ENCODE measurements at places on chromosomes 2 and 18.

DNA sequence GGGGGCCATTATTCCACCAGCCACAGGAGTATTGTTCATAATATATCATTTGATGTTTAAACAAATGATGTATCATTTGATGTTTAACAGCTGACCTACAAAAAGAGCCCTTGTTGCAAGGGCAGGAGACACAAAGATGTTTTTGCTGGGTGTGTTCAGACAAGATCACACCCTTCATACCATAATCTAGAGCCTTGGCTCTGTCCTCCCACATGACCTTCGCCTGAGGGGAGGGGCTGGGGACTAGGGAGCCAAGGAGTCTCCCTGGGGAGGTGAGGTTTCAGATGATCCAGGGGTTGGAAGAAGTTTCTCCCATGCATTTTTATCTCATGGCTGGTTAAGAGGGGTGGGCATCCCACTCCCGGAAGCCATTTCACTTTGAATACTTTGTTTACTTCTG is 33.5 kb downstream of the CDC42EP3 start:
- no peak for DNase-seq

GRCh38 chr2:33190393-33190937 is 243.7 kb downstream of the LTBP1 start:
- DNase-seq = no peak

DNA sequence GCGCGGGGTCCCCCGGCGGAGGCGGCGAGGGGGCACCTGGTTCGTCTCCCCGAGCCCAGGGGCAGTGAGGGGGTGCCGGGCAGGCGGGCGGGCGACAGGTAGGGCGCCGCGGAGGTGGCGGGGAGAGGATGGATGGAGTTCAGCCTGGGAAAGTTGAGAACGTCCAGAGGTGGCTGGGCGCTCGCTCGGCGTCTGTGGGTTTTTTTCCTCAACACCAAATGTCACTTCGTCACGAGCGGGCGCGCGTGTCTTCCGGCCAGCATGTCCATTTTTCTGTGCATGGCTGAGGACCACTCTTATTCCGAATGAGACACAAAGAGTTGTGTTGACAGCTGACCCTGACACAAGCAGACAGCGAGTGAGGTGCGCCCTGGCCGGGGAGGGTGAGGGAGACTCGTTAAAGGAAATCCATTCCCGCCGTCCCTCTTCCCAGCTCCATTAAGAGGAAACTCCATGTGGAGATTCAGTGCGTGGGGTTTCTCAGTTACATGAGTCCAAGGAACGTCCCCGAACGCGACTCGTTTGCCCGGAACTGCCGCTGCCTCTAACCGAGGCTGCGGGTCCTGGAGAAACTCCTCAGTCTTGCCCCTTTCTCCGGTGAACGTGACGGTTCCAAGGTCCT is 859 bp downstream of the GREB1L start:
- DNase-seq = no peak

DNA sequence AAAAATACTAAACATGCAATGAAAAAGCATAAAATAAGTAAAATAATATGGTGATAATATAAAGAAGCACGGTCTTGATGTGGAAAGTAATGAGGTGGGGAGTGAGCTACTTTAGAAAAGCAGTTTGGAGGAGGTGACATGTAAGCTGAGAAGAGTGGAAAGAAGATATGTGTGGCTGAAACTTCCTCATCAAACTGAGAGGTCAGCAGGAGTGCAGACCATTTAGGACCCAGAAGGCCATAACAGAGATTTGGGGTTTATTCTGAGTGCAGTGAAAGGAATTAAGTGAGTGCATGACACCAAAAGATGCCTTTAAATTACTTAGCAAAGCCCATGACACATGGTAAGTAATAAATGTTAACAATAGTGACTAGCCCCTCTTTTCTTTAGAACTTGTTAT is 24.4 kb upstream of the TMEM182 start:
- DNase-seq = no peak

GRCh38 chr2:28359222-28360057 is 33.2 kb upstream of the FOSL2 start:
- no peak for DNase-seq

GRCh38 chr2:42932271-42933151 is 140.1 kb upstream of the HAAO start:
- DNase-seq = no peak

- DNase-seq = peak; percentile 92
Observed at GRCh38 chr2:676647-677055, 555 bp downstream of the TMEM18 start.

DNA sequence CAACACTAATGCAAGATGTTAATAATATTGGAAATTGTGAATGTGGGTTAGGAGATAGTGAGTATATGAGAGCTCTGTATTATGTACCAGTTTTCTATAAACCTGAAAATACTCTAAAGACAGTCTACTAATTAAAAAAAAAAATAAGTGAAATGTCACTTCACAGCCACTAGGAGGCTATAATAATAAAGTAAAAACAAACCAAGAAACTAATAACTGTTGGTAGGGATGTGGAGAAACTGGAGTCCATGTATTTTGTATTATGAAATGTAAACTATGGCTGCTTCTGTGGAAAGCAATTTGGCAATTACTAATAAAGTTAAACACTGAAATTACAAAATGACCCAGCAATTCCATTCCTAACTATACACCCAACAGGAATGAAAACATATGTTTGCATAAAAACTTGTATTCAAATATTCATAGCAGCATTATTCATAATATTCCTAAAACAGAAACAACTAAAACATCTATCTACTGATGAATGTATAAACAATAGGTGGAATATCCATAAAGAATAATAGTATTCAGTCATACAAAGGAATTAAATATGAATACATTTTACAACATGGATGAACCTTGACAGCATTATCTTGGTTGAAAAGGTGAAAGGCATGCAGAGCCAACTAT is 36.2 kb downstream of the CCDC178 start:
- DNase-seq = no peak

DNA sequence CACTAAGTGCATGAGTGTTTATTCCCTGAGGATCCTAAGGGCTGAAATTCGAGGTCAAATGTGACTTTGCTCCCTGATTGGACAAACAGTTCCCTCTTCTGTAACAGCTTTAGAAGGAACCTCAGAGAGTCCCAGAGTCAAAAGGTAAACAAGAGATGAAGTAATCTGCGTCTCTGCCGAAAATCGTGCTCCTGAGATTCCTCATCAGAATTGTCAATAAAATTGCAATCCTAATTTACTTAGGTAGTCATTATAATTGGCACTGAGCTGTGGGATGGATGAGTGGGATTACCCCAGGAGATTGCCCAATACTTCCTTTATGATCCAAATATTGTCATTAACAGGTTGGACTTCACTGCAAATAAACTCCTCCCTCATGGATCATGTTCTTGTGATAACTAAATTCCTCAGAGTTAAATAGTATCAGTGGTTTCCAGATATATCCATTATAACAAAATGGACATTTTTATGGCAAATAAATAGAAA is 907 bp upstream of the SUCLG1 start:
- no peak for DNase-seq

- no peak for DNase-seq
Observed at GRCh38 chr2:191715471-191715870, 37.5 kb downstream of the NABP1 start.

DNA sequence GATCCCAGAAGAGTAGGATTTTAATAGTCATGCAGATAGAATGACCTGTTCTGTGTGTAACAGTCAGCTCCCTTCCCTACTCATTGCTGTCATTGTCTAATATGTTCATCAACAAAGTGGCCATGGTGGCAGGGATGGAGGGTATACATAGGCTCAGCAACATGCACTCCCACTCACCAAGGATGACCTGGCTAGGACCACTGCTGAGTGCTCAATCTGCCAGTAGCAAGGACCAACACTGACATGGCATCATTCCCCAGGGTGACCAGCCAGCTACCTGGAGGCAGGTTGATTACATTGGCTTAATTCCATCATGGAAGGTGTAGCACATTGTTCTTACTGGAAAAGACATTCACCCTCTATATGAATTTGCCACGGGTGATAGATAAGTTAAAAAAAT is 401.7 kb upstream of the CELF4 start:
- no peak for DNase-seq

GRCh38 chr2:152336854-152337510 is 2.0 kb downstream of the FMNL2 start:
- no peak for DNase-seq

GRCh38 chr18:9066817-9067306 is 35.6 kb upstream of the NDUFV2 start:
- DNase-seq = no peak

GRCh38 chr2:219045937-219046550 is 4.7 kb upstream of the CFAP65 start:
- no peak for DNase-seq

DNA sequence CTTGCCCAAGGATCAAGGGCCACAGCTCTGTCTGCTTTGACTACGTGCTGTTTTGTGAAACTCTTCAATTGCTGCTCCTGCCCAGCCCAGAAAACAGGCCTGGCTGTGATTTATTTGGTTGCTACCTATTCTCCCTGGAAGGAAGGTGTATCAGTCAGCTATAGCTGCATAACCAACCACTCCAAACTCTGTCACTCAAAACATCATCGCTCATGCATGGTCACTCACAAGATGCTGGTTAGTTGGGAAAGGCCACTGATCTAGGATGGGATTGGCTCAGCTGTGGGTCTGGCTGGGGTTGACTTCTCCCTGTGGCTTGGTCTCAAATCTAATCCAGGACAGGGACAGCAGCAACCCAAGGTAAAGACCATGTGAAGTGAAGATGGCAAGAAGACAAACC is 14.6 kb downstream of the TEX51 start:
- no peak for DNase-seq

- no peak for DNase-seq
Observed at GRCh38 chr2:190805126-190805525, 75.5 kb upstream of the GLS start.

DNA sequence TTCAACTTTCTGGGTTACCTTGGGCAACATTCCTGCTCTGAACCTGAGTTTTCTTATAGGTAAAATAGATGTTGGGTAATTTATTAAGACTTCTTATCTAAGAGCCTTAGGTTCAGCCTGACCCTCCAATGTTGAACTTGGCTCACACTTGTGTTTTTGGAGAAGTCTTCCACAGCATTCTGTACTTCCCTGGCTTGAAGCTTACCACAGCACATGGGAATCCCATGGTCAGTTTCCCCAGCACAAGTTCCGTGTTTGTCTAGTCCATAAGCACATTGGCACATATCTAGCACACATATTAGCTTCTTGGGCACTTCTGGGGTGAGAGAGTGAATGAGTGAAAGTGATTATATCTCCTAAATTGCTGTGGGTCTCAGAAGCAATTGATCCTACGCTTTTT is 782.5 kb upstream of the HS6ST1 start:
- DNase-seq = no peak

DNA sequence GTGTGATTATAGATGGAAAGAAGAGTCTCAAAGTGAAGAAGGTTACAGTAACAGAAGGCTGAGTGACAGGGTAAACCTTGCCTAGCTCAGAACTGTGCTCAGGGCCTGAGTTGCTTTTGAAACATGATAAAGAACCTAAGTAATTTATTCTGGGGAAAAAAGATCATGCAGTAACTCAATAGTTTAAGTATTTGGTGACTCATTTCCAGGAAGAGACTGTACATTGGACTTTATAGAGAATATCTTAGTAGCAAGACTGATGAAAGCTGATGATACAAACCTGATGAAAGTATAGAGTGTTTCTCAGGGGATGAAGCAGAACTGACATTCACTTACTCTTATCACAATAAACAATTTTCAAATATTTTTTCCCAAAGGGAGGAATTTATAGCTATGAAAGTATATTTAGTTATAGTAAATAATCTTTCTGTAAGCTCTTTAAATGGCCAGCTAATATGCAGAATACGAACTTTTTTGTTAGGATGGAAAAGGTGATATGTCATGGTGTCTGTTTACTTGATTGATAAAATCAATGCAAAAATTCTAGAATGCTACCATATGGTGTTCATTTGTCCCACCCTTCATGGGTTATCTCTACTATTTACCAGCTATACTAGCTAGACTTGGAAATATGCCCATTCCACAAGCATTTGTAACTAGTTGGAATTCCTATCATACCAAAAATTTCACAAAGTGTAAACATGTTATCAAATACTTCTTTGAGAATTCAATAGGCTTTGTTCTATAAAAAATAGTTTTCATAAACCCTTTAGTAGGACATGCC is 1265.5 kb upstream of the ACVR2A start:
- DNase-seq = no peak

DNA sequence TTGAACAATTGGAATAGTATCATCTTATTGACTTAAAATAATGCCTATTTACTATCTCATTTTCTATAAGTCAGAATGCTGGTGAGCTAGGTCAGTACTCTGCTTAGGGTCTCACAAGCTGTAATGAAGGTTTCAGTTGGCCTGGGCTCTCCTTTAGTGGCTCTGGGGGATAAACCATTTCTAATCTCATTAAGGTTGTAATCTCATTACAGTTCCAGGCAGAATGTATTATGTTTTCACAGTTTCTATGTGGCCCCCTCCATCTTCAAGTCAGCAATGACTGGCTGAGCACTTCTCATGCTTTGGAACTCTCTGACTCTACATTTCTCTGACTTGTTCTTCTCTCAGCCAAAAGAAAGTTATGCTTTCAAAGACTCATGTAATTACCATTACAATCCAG is 163.1 kb downstream of the CCDC178 start:
- no peak for DNase-seq

GRCh38 chr18:9094307-9095226 is 7.9 kb upstream of the NDUFV2 start:
- no peak for DNase-seq

DNA sequence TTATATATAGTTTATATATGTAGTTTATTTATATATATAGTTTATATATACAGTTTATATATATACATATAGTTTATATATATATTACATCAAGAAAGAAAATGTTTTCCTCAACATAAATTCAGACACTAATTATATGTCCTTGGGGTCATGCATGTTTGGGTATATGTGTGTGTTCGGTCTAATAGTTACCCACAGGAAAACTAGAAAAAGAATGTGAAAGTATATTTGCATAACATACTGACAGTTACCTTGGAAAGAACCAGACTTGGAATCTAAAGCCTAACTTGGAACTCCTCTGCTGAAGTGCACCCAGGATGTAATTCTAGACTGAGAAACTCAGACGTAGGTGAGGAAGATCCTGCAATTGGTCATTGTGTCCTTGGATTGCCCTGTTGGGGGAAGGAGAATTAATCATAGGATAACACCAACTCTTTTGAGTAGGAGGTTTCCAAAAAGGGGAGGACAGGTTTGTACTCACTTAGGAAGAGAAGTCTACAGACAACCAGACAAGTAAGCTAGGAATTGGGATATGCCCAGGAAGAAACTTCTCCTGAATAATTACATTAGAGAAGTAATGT is 8.9 kb upstream of the SLC25A12 start:
- DNase-seq = no peak

- no peak for DNase-seq
Observed at GRCh38 chr2:145692971-145693478, 1173.1 kb upstream of the ZEB2 start.

Data from NCI-H2107 (cell line).